PC-9 (cell line): ENCODE measurements at places on chromosomes 5 and 9.

DNA sequence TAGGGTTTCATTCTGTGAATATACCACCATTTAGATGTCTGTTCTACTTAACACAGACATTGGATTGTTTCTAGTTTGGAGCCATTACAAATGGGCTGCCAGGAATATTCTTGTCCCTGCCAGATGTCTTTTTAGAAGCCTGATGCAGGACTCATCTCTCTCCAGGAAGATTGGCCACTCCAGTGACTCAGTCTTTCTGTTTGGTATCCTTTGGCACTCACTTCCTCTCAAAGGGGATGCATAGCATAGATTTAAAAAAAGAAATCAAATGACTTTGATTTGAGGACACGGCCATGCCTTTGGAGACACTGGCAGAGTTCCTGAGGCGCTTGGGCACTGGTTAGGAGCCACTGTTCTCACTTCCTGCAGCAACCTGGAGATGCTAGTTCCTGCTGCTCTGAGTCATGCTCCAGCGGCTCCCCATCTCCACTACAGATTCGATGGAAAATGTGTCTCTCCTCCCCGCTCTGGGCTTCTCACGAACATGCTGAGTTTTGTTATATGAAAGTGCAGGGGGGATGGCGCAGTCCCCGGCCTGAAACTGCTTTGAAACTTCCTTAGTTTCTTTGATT, 3.5 kb upstream of the ZNF366 start:
- peak; percentile 27 for DNase-seq

GRCh38 chr9:32725066-32725860, 58.1 kb upstream of the TMEM215 start:
- DNase-seq, result peak; percentile 39

DNA sequence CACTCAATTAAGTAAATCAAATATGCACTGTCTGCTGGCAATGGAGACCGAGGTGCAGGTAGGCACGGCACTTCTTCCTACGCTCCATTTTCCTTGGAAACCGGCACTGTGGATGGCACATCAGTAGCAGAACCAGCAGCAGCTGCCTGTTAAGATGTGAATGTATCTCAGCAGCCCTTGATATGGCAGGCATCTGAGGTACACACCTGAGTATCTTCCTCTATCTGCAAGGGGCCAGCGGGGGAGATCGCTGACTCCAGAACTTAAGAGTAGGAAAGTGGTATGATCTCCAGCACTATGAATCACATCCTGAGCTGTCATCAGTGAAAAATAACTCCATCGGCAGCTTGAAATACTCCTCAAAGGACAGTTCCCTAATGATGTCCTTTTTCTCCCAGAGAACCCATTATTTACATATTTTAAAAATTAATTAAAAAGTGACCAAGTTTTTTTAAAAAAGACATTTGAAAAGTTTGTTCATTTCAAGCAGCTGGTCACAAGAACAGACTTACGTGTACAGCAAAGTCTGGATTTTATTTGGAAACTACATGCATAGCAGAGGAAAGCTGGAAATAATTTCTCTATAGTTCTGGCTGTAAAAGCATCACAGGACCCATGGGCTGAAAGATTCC, 97.1 kb downstream of the ADAMTS12 start:
- no peak for DNase-seq

DNA sequence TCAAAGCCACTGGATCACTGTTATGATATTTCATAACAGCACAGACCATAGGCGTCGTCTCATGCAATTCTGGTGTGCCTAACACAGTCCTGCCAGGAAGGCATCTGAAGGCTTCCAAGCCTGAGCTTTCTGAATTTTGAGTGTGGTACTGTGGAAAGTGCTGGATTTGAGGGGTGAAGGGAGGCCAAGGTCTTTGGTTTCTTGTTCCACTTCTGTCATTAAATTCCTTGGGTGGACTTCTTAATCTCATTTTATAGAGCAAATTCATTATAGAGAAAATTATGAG, 441.3 kb upstream of the PIK3R1 start:
- no peak for DNase-seq

- no peak for DNase-seq
Observed at GRCh38 chr5:179407191-179408175, 62.2 kb upstream of the ADAMTS2 start.

DNA sequence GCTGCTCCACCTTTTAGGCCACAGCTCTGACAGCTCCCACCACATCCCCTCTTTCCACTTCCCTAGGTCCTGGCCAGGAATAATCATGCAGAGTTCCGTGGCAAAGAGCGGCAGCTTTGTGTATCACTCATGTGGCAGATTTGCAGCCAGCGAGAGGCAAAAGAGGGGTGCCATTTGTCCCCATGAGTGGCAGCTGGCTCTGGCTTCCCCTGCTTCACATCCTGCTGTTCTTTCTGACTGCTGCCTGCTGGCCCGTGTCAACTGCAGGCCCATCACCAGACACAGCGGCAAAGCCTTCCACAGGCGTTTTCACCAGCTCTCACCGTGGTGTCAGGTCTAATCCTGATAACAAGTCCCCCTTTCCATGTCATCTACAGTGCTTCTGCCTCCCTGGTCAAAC, 430.6 kb upstream of the DAP start:
- no peak for DNase-seq

- DNase-seq, result no peak
Observed at GRCh38 chr5:88507261-88507660, 238.6 kb upstream of the TMEM161B start.

GRCh38 chr5:172417983-172418630, 36.2 kb downstream of the SH3PXD2B start:
- DNase-seq, result no peak

DNA sequence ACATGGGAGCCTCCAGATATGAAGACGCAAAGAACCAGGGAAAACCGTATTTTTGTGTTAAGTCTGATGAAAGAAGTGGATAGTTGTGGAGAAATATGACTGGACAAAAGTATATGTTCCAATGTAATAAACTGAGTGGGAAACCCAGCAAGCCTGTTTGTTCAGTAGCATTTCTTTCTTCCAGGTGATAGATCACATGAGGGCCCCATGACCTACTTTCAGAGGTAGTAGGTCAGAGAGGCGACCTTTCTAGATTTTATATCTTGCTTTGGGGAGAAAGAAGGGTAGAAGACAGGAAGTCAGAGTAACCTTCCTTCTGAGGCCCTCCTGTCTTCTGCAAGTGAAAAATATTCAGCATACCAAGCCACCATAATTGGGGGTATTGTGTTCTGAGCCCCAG, 31.5 kb downstream of the CCDC171 start:
- no peak for DNase-seq

DNA sequence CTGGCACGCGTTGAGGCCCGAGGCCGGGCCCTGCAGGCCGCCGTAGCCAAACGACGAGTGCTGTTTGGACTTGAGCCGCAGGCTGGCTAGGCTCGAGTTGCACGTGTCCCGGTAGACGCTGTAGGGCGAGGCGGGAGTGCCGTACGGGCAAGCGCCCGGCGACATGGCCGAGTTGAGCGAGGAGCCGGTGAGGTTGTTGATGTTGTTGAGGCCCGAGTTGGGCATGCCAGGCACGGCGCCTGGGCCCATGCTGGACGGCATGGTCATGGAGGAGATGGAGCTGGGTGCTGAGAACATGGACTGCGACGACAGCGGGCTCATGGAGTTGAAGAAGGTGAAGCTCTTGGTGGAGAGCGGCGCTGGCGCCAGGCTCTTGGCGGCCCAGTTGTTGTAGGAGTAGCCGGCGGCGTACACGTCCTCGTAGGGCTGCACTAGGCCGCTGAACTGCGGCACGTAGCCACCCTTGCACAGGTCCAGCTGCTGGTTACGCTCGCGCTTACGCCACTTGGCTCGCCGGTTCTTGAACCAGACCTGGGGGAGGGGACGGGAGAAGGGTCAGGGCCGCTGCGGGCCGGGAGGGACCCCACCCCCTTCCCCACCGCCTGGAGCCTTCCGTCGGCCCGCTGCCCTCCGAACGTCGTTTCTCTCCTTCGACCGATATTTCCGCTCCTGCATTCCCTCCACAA, 5.1 kb downstream of the PITX1 start:
- no peak for DNase-seq

DNA sequence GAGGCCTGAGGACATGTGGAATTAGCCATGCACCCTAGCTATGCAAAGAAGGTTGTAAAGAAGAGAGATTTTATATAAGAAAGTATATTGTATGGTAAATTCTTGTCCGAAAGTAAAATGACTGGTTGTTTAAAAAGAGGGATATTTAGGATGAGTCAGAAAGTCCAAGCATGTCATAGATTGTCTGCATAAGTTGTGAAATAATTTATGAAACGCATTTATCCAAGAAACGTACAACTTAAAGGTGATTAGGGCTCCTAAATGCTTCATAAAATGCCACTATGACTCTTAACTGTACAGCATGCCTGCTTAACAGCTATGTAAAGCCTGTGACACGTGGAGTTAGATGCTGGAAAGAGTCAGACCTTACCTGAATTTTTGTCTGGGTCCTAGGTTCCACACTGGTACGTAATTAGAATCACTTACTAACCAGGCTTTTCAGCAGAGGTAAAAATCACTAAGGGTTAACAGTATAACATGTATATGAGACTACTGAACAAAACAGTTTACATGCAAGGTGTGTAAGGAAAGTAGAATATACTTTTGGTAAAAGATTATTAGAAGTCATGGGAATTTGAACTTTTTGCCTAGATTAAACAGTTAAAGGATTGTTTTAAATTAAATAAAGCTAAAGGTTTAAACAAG, 37.0 kb upstream of the ARL15 start:
- DNase-seq, result no peak

DNA sequence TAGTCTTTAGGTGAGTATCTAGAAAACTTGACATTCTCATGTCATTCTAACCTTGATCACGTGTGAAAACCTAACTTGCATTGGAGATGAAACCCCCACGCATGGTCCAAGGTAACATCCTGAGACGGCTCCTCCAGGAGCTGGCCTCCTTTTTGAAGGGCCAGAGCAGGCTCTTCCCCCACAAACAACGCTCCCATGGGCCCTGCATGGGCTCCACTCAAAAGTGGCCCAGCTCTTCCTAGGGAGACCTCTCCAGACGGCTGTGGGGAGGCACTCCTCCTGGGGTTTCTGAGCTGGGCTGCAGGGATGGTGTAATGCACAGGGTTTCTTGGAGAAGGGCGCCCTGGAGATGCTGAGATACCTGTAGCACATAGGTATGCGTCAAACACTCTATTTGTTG, 296.2 kb upstream of the IRX1 start:
- no peak for DNase-seq

GRCh38 chr9:128414461-128414860, 6.2 kb upstream of the CERCAM start:
- no peak for DNase-seq

- no peak for DNase-seq
Observed at GRCh38 chr5:178337334-178337741, 104.7 kb upstream of the PHYKPL start.

- DNase-seq, result no peak
Observed at GRCh38 chr9:131661568-131662288, 78.1 kb downstream of the RAPGEF1 start.

DNA sequence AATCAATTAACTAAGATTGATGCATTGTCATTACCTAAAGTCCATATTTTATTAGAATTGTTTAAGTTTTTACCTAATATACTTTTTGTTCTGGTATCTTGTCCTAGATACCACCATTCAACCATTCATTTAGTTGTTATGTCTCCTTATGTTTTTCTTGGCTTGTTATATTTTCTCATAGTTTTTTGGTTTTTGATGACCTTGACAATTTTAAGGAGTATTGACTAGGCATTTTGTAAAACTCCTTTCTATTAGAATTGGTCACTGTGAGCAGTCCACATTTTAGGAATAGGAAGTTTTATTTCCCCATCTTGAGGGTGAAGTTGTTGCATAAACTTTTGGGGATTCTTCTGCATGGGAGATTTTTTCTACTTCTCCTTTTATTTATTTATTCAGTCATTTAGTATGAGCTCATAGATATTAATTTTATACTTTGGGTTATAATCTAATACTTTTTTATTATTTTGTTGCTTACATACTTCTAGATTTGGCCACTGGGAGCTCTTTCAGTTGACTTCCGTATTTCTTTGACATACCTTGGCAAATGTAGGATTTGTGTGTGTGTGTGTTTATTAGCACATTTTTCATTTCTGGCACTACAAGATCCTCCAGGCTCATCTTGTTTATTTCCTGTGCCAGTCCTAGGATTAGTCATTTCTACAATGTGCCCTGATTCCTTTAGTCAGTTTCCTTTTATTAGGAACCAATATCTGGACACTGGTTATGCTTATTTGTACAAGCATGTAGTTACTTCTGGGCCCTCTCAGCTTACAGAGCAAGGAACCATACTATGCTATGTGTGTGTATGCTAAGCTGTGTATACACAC, 134.9 kb upstream of the CDKN2B start:
- no peak for DNase-seq

DNA sequence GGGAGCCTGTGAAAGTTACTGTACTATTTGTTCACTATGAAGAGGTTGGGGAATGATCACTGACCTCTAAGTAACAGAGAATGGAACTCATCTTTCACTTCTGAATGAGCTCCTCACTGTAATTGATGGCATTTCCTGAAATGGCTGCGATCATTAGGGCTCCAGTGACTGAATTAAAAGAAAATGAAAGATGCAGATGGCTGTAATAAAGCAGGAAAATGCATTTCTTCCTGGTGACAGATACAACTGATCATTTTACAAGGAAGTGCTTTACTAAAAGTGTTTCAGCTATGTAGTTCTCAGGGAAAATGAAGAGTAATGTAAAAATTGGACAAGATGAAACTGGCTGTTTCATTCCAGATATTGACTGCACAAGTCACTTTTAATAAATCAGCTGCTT, 1200.6 kb upstream of the NUDT12 start:
- DNase-seq, result no peak

DNA sequence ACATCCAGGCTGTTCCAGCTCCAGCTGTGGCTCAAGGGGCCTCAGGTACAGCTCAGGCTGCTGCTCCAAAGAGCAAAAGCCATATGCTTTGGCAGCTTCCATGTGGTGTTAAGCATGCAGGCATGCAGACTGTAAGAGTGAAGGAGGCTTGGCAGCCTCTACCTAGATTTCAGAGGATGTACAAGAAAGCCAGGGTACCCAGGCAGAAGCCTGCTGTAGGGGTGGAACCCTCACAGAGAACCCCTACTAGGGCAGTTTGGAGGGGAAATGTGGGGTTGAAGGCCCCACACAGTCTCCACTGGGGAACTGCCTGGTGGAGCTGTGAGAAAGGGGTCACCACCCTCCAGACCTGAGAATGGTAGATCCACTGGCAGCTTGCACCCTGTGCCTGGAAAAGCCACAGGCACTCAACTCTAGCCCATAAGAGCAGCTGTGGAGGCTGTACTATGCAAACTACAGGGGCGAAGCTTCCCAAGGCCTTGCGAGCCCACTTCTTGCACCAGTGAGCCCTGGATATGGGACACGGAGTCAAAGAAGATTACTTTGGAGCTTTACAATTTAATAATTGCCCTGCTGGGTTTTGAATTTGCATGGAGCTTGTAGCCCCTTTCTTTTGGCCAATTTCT, 14.3 kb upstream of the SLC22A5 start:
- no peak for DNase-seq

DNA sequence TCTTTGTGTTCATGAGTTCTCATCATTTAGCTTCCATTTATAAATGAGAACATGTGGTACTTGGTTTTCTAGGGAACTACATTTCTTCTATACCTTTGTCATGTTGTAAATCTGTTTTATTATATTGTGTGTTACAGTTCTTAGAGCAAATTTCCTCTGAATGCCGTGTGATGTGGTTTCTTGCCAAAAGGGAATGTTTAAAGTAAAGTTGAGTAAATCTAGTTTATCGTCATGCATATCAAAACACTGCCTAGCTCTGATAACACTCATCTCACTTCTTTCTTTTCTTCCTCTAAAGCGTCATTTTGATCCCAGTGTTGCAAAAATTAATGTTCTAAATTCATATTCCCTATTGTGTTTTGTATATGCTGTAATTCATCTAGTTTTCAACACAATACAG, 295.4 kb upstream of the HAPLN1 start:
- no peak for DNase-seq
